ENCODE measurements at places on chromosomes 16 and 17.

- no peak for DNase-seq
Observed at GRCh38 chr17:13272296-13272695, 254.5 kb upstream of the ELAC2 start.

DNA sequence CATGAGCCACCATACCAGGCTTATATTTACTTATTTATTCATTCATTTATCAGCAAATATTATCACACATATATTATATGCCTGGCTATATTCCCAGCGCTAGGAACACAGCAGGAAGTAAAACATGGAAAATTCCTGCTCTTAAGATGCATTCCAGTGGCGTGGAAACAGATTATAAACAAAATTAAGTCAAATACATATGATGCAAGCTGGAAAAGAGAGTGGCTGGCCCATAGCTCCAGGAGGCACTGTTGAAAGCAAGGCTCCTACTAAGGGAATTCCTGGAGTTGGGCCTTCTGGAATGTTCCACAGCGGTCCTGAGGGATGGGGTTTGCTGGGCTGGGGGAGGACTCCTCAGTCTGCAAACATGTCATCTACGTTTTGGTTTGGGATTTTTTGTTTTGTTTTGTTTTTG lies 18.4 kb downstream of the ADCY9 start:
- DNase-seq: no peak

DNA sequence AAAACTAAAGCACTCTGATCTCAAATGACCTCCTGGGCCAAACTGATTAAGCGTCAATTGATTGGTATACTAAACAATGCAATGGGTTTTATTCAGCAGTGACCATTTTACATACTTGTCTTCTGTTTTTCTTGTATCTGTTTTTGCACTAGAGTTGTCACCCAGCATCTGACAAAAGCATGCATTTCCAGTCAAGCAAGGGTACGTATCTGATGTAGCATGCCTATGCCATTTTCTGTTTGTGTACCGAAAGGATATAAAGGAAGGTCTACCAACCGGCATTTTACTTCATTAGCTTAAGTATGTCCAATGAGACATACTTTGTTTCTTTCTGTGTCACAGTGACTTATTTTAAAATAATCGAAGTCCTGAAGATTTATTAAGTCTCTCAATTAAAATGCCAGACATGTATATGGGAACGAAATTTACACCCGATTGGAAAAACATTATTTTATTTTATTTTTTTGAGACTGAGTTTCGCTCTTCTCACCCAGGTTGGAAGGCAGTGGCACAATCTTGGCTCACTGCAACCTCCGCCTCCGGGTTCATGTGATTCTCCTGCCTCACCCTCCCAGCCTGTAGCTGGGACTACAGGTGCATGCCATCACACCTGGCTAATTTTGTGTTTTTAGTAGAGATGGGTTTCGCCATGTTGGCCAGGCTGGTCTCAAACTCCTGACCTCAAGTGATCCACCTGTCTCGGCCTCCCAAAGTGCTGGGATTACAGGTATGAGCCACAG lies 7.5 kb downstream of the TOB1 start:
- DNase-seq: no peak

- DNase-seq: no peak
Observed at GRCh38 chr17:17183744-17184143, 22.4 kb downstream of the PLD6 start.

- DNase-seq: no peak
Observed at GRCh38 chr17:40278414-40278813, 9.3 kb upstream of the CDC6 start.

GRCh38 chr16:72905581-72905980 lies 142.3 kb downstream of the ZFHX3 start:
- no peak for DNase-seq

DNA sequence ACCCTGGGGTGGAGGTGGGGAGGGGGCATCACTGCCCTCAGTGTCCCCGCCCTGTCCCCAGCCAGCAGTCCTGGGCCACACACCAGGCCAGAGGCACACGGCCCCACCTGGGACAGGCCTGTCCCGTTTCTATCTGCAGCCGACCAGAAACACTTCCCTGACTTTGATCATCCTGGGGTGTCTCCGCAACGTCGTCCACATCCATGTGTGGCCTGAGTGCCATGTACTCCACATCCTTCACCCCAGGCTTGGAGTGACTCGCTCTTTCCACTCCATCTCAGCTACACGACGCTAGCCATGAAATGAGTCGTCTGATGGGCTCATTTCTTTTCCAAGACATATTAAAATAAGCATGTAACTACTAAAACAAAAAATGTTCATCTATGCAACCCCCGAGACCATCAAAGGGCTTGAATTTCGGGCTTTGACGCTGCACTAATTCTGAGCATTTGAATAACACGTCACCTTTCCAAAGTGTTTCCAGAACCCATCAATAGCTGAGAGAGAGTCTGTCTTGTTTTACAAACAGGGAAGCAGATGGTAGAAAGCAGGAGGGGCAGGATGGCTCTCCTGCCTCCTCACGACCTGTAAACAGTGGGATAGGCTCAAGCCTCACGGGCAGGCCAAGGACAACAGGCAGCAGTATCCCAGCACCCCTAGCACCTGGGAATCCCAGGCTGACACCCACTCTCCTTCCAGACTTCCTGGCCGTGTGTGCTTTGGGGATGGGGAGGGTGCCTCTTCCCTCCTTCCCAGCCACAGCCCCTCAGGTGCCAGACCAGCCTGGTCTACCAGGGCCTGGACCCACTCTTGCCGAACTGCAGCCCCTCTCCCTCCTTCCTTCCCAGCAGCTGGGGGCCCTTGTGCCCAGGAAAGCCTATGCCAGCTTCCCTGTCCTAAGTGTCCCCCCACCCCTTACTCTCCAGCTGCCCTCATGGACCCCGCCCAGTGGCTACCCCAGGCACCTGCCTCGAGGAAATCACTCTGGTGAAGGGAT lies 20.0 kb upstream of the RASD1 start:
- no peak for DNase-seq

GRCh38 chr17:74971069-74971841 lies 1.3 kb downstream of the HID1 start:
- DNase-seq: no peak

DNA sequence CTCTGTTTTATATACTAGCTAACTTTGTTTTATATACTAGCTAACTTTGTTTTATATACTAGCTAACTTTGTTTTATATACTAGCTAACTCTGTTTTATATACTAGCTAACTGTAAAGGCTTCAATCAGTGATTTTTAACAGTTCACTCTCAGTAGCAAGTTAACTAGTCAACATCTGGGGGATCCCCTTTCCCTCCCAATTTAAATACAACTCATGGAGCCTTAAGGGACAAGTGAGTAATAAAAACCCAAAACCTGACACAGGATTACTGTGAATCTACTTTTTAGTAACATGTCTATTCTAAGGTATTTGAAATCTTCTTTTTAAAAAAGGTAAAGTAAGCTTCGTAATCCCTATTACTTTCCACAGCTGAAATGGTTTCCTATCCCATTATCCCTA lies 32.2 kb downstream of the FAM222B start:
- DNase-seq: no peak

GRCh38 chr17:63275971-63276745 lies 169.9 kb downstream of the CYB561 start:
- no peak for DNase-seq

DNA sequence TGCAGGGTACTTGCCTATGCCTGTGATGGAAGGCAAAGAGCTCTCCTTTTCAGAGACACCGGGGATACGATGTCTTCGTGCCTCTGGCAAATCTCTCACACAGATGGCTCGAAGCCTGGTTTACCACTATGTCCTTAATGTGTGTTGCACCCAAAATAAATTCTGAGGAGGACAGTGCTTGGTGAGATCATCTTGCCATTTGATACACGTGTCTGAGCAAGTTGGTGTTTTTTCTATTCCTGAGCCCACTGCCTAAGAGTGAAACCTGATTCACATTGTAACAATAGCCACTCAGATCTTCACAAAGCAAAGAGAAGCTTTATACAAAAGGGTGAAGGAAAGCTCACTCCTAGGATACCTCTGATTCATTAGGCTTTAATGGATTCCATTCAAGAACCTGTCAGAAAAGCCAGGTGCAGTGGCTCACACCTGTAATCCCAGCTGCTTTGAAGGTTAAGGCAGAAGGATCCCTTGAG lies 33.1 kb upstream of the AKAP1 start:
- DNase-seq: no peak

- DNase-seq: no peak
Observed at GRCh38 chr17:11997972-11998233, 628 bp upstream of the ZNF18 start.

DNA sequence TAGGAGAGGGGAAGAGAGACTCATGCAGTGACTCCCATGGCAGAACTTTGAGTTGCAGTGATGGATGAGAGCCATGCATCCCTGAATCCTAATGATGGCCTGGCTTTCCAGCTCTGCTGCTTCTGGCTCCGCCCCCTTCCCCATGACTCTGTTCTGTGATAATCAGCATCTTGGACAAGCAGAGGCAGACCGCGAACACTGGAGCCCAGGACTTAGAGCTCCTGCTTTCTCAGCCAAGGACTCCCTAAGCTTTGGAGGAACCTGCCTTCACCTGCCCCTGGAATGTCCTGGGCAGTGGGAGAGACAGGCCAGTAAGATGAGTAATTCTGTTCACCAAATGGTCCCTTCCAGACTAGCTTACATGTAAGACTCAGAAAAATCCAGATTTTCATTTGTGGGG lies 12.5 kb downstream of the CCDC92B start:
- no peak for DNase-seq

- DNase-seq: no peak
Observed at GRCh38 chr17:80829166-80829813, 162.4 kb upstream of the CHMP6 start.

GRCh38 chr16:89316701-89317100 lies 99.2 kb downstream of the ZNF778 start:
- no peak for DNase-seq

- DNase-seq: peak; percentile 81
Observed at GRCh38 chr17:17749921-17750320, 68.7 kb downstream of the RAI1 start.

GRCh38 chr16:34648-34987 lies 18.8 kb downstream of the POLR3K start:
- DNase-seq: no peak

- no peak for DNase-seq
Observed at GRCh38 chr16:4433228-4433627, 7.6 kb downstream of the DNAJA3 start.

DNA sequence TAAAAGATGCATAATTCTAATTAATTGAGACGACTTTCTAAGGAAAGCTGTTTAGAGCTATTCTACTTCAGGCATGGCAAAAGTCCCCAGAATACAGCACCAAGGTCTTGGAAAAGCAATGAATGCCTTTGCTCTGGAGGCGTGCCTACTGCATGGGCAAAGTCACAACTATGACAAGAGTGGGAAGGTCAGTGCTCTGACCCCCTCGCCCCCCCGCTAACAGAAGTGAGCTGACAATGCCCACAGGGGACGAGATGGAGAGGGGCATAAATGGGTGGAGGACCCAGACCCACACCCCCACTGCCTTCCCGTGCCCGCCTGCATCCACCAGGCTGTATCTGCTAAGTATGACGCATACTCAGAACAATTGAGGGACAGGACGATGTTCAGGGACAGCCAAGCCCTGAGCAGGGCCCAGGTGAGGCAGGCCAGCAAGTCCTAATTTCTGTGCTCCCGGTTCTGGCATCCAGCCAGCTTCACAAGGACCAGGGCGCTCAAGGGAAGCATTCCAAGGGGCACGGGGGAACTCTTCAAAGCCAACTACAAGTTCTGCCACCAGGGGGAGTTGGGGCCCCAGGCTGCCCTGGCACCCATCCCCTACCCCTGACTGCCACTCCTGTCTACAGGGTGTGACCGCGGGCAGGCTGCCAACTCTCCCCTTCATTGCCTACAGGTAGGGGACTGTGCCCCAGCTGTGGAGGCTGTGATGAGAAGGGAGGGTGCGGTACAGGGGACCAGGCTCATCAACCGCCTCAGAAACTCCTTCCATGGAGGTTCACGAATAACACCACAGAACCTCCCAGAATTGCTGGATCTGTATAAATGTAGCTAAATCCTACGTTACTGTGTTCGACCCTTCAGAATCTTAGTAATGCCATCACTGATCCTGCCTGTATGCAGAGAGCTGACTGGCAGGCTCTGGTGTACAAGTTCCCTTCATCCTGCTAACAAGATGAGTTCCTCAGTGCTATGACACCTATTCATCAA lies 20.8 kb downstream of the NPRL3 start:
- peak; percentile 58 for DNase-seq

DNA sequence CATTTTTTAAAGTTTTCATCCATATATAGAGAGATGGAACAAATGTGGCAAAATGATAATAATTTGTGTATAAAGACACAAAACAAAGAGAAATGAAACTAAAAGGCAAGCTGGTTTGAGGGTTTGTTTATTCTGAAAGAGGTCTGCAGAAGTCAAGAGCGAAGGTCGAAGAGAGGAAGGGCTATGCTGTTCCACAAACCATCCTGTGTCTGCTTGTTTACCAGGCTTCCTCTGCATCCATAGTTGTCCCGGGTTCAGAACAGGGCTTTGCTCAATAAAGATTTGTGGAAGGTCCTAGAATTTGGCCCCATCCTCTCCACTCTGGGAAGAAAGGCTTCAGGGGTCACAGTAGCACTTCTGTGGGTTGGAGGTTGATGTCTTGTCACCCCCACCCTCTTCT lies 2.4 kb upstream of the MARVELD3 start:
- DNase-seq: no peak

- DNase-seq: no peak
Observed at GRCh38 chr17:11825572-11826209, 171.6 kb downstream of the ZNF18 start.

DNA sequence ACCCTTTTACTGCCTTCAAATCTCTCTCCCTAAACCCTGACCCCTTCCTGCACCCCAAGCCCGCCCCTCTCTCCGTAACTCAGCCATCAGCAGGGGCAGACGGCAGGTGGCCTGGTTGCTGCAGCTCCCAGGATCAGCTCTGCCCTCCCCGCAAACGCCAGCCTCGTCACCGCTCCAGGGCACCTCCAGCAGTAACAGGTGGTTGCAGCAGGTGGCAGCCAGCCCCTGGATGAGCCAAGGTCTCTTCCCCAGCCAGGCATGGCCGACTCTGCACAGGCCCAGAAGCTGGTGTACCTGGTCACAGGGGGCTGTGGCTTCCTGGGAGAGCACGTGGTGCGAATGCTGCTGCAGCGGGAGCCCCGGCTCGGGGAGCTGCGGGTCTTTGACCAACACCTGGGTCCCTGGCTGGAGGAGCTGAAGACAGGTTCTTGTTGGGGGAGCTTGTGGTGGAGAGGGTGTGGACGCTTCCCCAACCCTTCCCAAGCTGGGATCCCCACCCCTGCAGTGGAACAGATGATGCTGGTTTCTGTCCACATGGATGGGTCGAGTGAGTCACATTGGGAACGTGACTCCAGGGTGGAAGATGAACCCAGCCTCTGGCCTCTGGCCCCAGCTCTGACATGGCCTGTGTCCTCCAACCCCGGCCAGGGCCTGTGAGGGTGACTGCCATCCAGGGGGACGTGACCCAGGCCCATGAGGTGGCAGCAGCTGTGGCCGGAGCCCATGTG lies 558 bp downstream of the HSD3B7 start:
- DNase-seq: no peak

Measured in H1 (cell line).